ENCODE measurements at places on chromosomes 4 and X.

DNA sequence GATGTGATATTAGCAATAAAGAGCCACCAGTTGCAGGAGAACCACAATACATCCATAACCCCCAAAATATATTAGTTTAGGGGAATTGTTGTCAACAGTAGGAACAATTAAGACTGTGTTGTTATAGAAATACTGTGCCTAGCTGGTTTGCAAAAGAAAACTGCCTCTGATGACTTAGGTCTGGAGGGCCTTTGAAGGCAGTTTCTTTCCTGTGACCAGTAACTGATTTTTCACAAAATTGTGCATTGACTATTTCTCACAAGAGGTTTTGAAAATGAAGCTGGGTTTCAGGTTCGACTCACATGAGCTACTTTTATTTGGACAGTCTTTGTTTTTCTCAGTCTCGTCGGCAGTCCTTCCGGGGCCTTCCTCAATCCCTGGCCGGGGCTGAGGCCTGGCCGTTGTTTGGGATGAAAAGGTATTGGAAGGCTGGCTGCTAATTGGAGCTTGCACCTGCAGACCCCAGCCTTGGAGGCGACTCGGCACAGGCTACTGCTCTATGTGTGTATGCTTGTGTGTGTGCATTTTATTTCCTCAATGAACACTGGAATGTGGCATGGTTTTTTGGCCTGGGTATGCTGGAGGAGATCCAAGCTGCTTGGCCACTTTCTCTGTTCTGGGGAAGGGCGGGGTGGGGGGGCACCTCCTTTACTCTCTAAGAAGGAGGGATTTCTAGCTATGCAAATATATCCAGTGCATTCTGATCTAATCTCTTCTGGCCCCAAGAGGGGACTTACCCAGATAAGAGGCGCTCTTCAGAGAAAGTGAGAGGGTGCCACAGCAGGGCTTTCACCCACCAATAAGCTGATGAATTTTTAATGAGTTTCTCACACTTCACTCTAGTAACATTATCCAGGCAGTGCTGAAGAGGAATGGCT, 49.5 kb upstream of the LNX1 start:
- DNase-seq, result no peak

GRCh38 chrX:16445166-16445752, 204.7 kb upstream of the S100G start:
- peak; percentile 39 for DNase-seq

DNA sequence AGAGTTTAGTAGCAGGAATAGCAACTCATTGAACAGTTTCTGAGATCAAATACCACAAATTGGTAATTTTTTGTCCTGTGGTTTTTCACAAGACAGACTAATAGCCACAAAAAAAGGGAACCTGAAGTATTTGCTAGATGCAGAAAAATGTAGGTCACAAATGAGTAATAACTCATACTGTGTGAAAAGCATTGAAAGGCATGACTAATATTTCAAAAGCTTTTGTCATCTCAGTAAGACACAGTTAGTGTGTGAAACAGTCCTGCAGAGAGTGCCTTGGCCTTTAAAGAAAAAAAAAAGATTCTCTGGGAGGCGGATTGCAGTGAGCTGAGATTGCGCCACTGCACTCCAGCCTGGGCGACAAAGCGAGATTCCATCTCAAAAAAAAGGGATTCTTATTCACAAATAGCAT, 31.4 kb upstream of the SLC25A31 start:
- peak; percentile 93 for DNase-seq

- DNase-seq, result no peak
Observed at GRCh38 chr4:135741583-135741982, 1540.0 kb upstream of the PABPC4L start.

- DNase-seq, result no peak
Observed at GRCh38 chr4:173500841-173501591, 29.0 kb downstream of the HAND2 start.

All from fibroblast of skin of scalp (primary cell).